ENCODE measurements at places on chromosomes 3 and 15.
A peak's percentile ranks its signal among the peaks of the same experiment; 100 is the strongest.

DNA sequence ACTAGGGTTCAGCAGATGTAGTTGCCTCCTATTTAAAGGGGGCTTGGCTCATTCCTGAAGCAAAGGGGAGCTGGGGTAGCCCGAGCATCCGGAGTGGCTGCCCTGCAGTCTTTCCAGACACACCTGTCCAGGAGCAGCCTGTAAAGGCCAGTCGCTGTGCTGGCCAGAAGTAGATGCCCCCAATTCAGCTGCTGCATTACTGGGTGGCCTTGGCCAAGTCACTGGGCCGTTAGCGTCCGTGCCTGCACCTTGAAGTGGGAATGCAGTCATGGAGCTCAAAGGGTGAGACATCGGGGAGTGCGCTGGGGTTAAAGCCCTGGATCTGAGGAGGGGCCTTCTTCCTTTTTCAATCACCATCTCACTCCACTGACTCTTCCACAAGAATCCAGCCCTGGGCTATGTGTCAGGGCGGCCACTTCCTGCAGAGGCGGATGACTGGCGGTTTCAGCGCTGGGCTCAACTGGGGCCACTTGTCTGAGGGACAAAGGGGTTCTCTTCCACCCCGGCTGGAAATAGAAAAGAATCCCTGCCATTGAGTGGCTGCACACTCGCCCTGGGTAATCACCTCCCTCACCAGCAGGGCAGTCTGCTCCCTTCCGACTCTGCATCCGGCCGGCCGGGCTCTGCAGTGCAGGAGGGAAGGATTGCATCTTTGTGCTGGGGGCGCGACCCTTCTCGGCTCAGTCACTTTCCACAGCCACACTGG lies 11.8 kb downstream of the ALDH1A3 start:
- no peak for DNase-seq

- no peak for DNase-seq
Observed at GRCh38 chr3:55620351-55621025, 133.4 kb upstream of the WNT5A start.

DNA sequence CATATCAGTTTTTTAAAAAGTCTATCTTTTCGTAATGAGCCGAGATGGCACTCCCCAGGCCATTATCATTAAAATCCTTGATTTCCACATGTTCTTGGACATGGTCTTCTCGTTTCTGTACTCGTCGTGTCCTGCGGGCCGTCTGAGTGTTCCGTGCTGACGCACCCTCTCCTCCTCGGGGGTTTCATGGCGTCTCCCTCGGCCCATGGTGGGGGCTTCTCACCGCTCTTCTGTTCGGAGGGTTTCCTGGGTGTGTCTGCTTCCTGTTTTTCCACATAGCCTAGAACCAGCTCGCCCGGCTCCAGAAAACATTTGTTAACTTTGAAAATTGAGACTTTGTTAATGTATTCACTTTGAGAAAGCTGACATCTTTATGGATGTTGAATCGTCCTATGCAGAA lies 92.7 kb downstream of the VGLL4 start:
- DNase-seq, result no peak

GRCh38 chr3:140699516-140700231 lies 21.8 kb downstream of the TRIM42 start:
- no peak for DNase-seq

GRCh38 chr3:158169091-158169491 lies 59.2 kb downstream of the RSRC1 start:
- DNase-seq, result peak; percentile 47

DNA sequence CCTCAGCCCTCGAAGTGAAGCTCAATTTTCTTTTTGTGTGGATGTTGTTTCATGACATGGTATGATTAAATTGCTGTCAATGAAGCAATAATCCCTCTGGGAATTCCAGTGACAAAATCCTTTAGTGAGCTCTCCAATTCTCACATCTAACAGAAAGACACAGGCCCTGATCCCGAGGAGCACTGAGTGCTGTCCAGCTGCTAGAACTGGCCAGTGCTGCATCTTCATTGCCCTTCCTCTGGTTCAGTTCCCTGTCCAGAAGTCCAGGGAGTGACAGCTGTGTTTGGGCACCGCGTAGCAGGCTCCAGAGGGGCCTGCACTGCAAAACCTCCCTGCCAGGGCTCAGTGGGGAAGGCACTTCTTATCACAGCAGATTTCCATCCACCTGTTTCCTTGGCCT lies 516.8 kb upstream of the ATP11B start:
- no peak for DNase-seq

DNA sequence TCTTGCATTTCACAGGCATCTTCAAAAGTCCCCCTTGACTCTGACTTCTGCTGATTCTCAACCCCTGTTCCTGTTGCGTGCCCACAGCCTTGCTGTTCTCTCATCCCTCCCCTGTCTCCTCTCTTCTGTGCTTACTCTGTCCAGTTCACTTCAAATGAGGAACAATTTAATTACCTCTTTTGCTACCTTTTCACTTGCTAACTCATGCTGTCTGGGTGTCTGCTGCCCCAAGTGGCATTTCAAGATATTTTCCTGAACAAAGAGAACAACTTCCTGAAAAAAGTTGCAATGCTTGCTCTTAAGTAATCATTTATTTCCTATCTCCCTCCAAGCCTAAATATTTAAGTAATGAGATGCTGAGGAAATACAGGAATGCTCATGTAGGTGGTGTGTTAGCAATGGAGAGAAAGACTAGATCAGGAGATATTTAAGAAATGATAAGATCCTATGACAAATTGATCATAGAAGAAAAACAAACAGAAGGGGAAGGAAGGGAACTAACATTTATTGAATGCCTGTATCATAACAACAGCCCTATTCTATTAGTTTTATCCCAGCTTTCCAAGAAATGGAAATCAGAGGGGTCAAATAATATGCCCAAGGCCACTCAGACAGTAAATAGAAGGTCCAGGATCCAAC lies 42.2 kb downstream of the SV2B start:
- DNase-seq, result no peak

DNA sequence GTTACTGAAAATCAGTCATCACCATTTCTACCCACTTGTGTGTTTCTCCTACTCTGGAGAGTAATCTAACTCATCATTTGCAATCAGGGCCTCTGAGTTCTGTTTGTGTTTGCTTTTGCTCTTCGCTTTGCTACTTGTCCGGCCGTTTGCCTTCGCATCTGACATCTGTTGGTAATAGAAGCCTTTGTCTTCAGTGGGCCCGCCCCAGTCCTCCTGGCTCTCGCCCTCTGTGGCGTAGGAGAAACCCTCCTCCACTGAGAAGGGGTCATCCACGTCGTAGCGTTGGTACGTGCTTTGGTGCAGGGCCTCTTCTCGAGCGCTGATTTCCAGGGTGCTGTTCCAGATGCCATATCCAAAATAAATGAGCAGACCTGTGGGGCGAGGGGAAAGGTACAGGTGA lies 48.3 kb downstream of the CLDN11 start:
- DNase-seq, result no peak

DNA sequence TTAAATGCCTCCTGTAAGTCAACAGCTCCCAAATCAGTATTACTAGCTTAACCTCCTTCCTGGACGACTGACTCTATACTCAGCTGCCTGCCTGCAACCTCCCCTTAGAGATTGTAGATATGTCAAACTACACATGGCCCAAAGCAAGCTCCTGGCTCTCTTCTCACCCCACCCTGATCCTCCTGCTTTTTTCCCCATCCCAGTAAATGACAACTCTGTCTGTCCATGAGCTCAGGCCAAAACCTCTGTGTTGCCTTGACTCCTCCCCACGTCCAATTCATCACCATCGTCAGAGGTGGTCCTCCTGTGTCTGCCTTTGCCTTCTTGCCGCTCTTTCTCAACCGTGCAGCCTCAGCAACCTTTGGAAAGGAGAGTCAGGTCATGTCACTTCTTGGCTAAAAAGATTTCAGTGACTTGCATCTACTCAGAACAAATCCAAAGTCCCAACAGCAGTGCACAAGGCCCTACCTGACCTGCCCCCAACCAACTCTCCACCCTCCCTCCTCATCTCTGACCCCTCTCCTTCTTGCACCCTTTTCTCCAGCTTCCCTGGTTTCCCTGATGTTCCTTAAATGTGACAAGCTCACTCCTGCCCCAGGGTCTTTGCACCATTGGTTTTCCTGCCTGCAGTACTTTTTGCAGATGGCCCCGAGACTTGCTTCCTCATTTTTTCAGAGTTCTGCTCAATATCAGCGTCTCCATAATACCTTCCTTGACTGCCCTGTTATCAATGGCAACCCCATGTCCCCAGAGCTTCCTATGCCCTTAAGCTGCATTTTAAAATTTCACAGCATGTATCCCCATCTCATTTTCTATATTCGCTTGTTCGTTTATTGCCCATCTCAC lies 52.8 kb downstream of the LSM3 start:
- no peak for DNase-seq

DNA sequence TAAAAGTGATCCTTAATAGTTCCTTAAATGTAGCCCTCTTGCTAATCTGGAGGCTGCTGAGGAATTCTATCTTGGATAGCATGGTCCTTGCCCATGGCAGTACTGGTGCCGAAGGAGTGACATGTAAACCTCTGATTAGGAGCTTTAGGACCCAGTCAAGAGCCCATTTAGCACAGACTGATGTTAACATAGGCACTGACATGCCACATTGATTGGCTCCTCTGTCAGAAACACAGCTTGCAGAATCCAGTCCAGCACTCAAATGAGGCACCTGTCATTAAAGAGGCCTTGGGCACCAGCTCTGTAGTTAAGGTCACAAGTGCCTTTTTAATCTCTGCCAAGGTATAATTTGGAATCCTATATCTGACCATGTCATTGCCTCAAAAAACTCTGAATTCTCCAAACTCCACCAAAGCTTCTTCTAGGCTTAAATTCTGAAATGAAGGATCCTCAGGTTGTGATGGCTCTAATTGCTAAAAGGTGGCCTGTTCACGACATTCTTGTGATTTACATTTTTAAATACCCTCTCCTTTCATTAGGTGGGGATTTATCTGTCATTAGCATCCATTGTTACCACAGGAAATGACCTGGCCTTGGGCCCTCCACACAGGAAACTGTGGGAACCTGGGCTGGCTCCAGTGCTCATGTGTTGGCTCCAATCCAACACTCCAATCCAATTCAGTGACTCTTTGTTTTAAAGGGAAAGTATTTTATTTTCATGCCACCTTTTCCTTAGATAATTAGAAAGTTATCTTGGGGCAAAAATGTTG lies 57.3 kb upstream of the RNF7 start:
- peak; percentile 10 for DNase-seq

DNA sequence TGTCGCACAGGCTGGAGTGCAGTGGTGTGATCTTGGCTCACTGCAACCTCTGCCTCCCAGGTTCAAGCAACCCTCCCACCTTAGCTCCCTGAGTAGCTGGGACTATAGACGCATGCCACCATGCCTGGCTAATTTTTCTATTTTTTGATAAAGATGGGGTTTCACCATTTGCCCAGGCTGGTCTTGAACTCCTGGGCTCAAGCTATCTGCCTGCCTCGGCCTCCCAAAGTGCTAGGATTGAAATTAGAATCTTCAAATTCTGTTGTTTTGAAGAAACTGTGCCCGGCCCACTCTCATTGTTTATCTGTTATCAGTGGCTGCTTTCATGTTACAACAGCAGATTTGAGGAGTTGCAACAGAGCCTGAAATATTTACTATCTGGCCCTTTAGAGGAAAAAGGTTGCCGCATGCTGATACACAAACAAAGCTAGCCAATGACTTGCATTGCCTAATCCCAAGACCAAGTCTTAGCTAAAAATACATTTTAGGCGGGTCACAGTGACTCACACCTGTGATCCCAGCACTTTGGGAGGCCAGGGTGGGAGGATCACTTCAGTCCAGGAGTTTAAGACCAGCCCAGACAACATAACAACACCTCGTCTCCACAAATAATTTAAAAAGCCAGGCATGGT lies 43.2 kb upstream of the PPP4R2 start:
- no peak for DNase-seq

DNA sequence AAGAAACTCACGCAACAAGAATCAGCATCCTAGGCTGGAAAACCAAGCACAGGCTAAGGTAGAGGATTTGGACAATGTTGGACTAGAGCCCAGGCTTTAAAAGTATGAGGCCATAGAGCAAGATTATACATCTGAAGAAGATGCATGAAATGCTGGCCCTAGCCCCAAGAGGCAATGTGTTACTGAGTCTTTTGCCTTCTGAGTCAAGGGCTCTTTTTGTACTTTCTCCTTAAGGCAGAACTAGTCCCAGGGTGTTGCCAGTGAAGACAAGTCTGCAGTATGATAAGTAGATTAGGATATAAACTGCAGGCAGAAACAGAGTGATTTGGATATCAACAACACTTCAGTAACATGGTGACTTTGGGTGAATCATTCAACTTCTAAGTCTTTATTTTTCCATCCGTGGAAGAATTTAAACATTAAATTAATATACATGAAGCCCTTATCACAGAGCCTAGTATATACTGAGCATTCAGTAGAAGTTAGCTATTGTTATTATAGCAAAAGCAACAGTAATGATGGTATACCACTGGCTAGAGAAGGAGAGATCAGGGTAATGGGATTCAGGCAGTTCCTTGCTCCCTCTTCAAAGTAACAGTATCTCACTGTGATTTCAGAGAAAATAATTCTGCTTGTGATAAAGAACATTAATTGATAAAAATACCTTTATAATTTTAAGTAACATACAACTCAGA lies 99.9 kb upstream of the MLF1 start:
- DNase-seq, result peak; percentile 21

- peak; percentile 59 for DNase-seq
Observed at GRCh38 chr15:62950462-62950931, 92.0 kb upstream of the TPM1 start.

DNA sequence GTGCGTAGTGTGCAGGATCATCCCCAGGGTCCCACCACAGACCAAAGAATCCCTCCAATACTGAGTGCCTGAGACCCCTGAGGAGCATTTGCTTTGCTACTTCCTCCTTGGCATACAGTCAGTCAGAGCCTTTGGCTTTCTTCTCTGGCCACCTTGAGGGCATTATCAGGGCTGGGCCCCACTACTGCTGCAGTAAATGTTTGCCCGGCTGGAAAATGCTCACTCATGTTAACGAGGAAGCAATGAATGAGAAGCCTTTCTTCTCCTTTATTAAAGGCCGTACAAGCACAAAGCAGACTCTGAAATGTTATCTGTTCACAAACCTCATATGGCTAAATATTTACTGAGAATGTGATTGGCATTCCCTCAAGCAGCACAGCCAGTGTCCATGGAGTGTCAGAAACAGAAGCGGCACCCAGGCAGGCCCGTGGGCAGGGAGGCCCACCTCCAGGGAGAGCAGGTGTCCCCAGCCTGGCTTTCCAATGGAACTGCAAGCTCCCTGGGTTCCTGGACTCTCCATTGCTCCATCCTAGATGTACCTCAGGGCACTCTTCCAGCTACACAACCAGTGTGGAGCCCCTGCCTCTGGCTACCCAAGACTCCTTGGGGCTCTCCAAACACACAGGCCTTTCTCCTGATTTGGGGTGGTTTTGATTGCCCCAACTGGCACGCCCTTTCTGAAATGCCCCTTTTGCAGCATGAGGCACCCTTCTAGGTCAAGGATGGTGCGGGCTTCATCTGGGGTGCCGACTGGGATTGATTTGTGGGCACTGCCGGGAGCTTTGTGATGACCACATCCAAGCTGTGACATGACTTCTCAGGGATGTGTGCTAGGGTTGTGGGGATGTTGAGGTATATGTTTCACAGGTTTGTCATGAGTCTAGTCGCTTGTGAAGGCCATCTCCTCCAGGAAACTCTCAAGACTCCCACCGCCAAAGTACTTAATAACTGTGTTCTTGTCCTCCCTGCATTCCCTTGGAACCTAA lies 195.6 kb downstream of the FAM43A start:
- no peak for DNase-seq

All from NCI-H446 (cell line).